CD4-positive, alpha-beta T cell treated with Interferon alpha-2 for 1 hour (primary cell): ENCODE measurements at places on chromosomes 5 and 9.

DNA sequence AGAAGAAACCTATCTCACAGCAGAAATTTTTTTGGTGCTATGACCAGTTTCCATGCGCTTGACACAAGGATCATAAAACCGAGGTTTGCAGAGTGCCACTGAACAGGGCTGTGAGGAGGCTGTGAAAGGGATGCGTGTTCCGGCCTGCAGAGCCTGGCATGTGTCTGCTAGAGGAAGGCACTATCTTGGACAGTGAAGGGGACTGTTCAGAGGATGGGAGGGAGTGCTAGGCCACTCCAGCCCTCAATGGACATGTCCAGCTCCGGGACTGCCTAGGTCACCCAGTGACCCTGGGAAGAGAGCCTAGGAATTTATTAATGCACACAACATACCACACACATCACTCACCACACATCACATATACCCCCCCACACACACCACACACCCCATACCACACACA lies 275.9 kb downstream of the GADD45G start:
- DNase-seq = no peak

GRCh38 chr9:75869236-75869635 lies 21.2 kb upstream of the PCSK5 start:
- no peak for DNase-seq

GRCh38 chr9:72817413-72817812 lies 135.4 kb downstream of the ALDH1A1 start:
- no peak for DNase-seq

DNA sequence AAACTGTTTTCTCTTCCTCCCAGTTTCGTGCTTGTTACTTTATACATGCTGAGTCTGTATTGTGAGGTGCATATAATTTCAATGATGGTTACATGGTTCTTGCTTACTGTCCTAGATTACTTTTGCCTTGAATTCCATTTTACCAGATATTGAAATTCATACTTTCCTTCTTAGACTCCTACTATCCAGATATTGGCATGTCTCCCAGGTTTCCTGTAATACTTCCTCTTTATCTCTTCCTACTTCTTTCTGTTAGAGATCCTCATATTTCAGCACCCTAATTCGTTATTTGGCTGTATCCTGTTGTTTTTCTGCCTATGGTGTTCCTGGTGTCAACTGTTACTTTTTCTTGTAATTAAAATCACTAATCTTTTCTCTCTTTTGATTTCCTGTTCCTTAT lies 522.1 kb downstream of the CCDC171 start:
- no peak for DNase-seq

DNA sequence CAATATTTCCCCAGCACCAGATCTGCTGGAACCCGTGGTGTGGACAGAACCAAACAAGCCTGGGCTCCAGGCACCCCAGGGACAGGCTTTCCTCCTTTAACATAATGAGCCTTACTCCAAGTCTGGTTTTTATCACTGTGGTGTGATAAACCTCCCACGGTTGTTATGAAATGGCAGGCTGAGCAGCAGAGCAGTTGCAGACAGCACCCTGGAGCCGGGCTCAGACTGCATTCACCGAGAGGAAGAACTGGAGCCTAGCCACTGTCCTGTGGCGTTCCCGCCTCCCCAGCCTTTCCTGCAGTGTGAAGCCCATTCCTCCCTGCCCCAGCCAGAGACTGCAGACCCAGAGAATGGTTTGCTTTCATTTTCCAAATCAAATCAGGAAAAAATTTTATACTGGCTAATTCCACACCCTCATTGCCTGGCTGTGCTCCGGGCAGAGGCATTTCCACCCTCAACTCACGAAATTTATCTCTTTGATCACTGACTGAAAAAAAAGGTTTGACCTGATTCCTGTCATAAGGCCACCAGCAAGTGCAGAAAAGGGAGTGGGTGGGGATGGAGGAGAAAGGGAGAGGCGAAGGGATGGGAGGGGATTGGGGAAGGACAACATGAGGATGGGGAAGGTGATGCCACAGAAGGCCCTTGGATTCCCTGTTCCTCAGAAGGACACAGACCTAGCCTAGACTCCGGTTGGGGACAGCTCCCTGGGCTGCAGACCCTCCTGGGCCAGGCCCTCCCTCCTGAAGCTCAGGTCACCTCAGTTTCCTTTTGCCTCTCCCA lies 18.9 kb downstream of the IPPK start:
- no peak for DNase-seq
